ENCODE measurements at places on chromosomes 12 and 14.

DNA sequence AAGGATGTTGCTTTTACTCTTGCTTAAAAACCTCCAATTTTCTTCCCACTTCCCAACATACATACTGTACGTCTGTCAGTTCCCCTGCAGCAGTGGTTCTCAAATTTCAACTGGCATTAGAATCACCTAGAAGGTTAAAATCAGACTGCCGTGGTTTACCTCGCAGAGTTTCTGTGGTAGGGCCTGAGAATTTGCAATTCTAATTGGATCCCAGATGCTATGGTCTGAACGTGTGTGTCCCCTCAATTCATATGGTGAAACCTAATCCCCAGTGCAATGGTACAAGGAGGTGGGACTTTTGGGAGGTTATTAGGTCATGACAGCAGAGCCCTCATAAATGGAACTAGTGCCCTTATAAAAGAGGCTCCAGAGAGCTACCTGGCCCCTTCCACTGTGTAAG lies 226.9 kb downstream of the CRADD start:
- no peak for DNase-seq

GRCh38 chr12:24562771-24563431 lies 386.0 kb downstream of the BCAT1 start:
- no peak for DNase-seq

- DNase-seq, result no peak
Observed at GRCh38 chr14:85535321-85535720, 5.4 kb downstream of the FLRT2 start.

GRCh38 chr12:3278681-3279414 lies 201.7 kb downstream of the TSPAN9 start:
- no peak for DNase-seq

DNA sequence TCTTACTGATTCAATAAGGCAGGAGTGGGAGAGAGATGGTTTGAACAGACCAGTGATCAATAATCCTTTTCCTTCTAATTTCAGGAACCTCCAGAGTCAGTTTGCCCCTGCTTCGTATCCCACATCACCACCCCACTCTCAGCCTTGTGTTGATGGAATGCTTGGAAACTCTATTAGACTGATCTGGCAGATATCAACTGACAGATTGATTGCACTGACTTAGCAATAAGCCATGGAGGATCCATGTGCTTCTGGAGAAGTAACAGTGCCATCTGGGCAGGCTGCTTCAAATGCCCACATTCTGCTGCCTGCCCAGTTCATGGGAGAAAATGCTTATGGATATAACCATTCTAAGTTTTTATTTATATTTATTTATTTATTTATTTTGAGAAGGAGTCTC lies 218.0 kb downstream of the SLC2A13 start:
- DNase-seq, result no peak
